Left ventricle myocardium inferior (tissue), 1 donor: ENCODE measurements at places on chromosomes 3 and 15. TPM values are rescaled to one million over a fixed set of nuclear protein-coding genes. Genes with fewer than 3 reads are reported as not detected.

GRCh38 chr15:31077941-31078340, 23.6 kb downstream of the TRPM1 start:
- no peaks in the 10 kb centered on the region for H3K36me3 ChIP-seq
- no peak overlapping the region for H3K4me3 ChIP-seq
- H3K27ac ChIP-seq, result no peak overlapping the region
- peaks cover 21% of the 10 kb centered on the region for H3K4me1 ChIP-seq
- H3K27me3 ChIP-seq, result peaks cover 10% of the 10 kb centered on the region

DNA sequence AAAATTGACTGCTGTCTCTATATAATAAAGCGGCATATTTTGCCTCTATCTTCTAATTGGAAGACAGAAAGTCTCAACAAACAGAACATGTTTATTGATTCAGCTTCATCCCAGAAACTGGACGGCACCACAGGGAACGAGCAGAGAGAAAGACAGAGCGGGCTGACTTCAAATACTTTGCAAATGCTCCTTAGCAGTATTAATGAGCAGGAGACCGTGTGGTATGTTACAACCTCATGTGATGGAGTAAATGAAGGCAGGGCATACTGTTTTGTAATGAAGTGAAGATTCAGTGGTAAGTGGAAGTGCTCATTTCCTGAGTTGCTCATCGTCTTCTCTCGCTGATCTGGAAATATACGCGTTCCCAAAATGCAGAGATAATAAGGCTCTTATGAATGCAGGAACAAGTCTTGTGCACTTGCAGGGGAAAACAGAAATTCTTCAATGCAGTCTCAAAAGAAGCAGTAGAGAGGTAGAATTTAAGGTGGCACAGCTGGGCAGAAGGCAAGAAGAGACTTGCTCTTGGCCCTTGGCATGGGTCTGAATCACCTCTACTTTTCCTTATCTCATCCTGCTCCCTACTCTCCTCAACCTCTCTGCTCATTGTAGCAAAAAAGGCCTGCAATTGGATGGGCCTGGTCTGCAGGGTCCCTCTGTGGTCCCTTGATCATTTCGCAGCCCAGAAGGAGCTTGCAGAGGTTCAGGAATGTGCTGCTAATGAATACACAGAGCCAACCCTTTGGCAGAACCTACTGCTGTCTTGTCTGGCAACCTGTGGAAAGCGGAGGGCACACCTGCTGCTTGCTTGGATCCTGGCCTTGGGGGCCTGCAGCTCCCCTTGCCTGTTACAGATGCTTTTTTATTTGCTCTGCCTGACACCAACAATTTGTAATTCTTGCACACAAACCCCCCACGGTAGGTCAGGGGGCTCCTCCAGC, 604.9 kb upstream of the CFAP20DC start:
- peak overlapping the region; percentile 33 for H3K27ac ChIP-seq
- H3K4me3 ChIP-seq, result no peak overlapping the region
- no peaks in the 10 kb centered on the region for H3K36me3 ChIP-seq
- H3K27me3 ChIP-seq, result no peaks in the 10 kb centered on the region
- H3K4me1 ChIP-seq, result peaks cover 14% of the 10 kb centered on the region

- no peak overlapping the region for H3K4me3 ChIP-seq
- no peak overlapping the region for H3K27ac ChIP-seq
- no peaks in the 10 kb centered on the region for H3K4me1 ChIP-seq
- H3K36me3 ChIP-seq, result no peaks in the 10 kb centered on the region
Observed at GRCh38 chr3:180698760-180699270, 19.5 kb upstream of the CCDC39 start.

- no peak for DNase-seq
- no peaks in the 10 kb centered on the region for H3K36me3 ChIP-seq
- no peak overlapping the region for H3K4me3 ChIP-seq
- H3K27ac ChIP-seq, result peak overlapping the region; percentile 71
- H3K27me3 ChIP-seq, result no peaks in the 10 kb centered on the region
Observed at GRCh38 chr3:20074226-20075063, 34.2 kb downstream of the KAT2B start.

DNA sequence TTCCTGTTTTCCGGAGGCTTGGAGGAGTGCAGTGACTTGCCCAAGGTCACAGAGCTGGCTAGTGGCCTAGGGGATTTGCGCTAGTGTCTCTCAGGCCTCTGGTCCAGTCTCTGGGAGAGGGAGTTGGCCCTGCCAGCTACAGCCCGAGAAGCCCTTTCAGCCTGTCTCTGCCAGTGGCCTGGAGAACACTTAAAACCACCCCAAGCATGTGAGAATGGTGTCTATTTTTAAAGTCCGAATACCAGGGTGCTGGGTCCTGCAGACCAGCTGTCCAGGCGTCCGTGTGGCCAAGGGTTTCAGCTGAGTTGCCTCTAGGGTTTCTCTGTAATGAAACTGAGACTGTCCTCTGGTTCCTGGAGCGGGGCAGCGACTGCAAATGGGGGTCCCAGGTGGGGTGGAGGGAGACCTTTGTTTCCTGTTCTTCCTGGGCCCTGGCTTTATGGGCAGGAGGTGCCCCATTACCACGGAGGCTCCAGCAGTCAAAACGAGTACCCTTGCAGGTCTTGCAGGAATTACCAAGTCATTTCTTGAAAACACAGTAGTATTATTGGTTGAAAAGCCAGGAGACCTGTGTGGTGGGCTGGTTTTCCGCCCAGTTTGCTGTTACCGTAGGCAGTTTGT, 2.2 kb downstream of the CAND2 start:
- H3K27me3 ChIP-seq, result no peaks in the 10 kb centered on the region
- peaks cover 44% of the 10 kb centered on the region for H3K4me1 ChIP-seq
- peaks cover 5% of the 10 kb centered on the region for H3K36me3 ChIP-seq
- DNase-seq, result peak; percentile 63
- H3K27ac ChIP-seq, result peak overlapping the region; percentile 95

DNA sequence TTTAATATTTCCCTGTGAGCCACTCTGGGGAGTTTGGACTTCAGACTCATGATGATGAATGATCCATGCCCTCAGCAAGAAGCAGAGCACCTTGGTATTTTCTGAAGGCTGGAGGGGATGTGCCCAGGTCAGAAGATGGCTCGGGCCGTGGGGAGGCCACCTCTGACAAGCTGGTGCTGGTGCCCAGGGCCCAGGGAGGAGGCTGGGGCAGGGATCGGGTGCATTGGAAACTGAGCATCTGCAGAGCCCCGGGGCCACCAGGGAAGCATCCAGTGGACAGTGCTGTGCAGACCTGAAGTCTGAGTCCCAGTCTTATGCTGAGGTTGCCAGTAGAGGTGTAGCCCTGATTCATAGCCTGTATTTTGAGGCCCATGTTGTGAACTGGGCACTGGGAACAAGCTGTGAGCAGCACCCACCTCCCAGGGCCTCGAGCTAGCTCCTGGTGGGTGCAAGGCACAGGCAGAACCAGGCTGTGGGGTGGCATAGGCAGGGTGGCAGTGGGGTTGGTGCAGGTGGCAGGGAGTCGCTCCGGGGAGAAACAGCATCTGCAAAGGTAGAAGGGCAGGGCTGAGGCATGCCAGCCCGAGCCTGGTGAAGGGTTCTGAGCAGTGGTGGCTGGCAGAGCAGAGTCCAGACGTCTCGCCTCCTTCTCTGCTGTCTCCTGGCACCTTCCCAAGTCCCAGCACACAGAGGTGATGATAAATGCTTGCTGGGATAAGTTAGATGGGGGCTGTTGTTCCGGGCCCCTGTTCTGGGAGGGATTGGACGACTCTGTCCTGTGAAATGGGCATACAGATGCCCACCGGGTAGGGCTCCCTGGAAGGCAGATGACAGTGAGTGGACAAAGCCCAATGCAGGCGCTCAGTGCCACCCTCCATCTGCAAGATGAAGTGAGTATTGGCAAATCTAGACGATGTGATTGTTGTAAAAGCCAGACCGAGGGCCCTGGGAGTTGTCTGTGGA, 10.6 kb downstream of the DNAJB8 start:
- no peaks in the 10 kb centered on the region for H3K4me1 ChIP-seq
- peaks cover 51% of the 10 kb centered on the region for H3K27me3 ChIP-seq
- no peak for DNase-seq
- H3K36me3 ChIP-seq, result no peaks in the 10 kb centered on the region
- H3K27ac ChIP-seq, result no peak overlapping the region
- no peak overlapping the region for H3K4me3 ChIP-seq

FRMD5 gene
- total RNA-seq, result 62.4 TPM

DNA sequence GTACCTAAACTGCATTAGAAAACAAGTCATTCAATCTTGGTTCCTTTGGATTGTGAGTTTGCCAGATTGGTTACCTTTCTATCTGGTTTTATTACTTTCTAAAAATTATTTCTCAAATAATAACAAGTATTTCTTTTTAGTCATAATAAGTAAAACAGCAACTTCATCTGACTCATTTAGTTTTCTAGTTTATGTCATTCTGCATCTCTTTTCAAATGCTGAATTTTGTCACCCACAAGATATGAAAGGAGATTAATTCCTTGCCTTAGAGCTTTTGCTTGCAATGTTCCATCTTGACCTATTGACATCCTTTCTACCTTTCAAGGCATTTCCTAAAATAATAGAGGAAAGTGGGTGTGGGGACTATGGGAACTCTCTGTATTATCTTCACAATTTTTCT, 253.6 kb upstream of the PEX5L start:
- no peaks in the 10 kb centered on the region for H3K4me1 ChIP-seq
- DNase-seq, result no peak
- H3K27ac ChIP-seq, result no peak overlapping the region
- H3K4me3 ChIP-seq, result no peak overlapping the region
- H3K27me3 ChIP-seq, result peaks cover 7% of the 10 kb centered on the region
- no peaks in the 10 kb centered on the region for H3K36me3 ChIP-seq

SPINK8 gene
- total RNA-seq, result not detected

- H3K4me3 ChIP-seq, result no peak overlapping the region
- H3K4me1 ChIP-seq, result peaks cover 19% of the 10 kb centered on the region
- no peak for DNase-seq
- no peak overlapping the region for H3K27ac ChIP-seq
- H3K36me3 ChIP-seq, result peaks cover 97% of the 10 kb centered on the region
- no peaks in the 10 kb centered on the region for H3K27me3 ChIP-seq
Observed at GRCh38 chr3:179589143-179589542, 15.3 kb downstream of the MRPL47 start.

DNA sequence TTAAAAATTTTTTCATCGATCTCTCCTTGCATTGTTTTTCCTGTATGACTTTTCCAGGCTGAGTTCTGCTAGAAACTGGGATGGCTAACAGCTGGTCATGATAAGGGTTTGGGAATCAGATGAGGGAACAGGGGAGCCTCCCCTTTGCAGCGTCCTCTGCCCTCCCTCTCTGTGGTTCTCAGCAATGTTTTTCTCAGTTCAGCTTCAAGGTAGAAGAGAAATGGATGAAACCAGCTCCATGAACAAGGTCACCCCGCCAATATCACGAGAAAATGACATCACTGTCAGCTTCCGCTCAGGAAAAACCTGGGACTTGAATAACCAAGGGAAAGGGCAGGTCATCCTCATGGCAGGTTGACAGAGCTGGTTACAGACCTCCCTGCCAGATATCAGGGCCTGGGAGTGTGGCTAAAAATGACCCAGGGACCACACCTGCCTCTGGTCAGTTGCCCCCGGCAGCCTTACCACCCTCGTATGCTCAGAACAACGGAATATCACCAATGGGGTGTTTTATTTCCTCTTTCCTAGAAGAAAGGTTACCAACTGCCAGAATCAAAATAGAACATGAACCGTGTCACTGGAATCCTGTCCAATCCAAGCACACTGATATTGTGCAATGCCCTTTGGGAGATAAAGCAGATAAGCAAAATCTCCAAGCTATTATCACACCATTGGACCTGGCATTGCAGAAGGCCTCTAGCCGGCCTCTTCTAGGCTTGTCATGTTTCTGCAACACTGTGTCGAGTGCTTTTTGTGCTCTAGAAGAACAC, 26.1 kb downstream of the LSM3 start:
- H3K4me1 ChIP-seq, result peaks cover 25% of the 10 kb centered on the region
- H3K36me3 ChIP-seq, result peaks cover 3% of the 10 kb centered on the region
- DNase-seq, result no peak
- peaks cover 10% of the 10 kb centered on the region for H3K27me3 ChIP-seq
- H3K4me3 ChIP-seq, result no peak overlapping the region

ARPIN gene
- 11.4 TPM for total RNA-seq

- H3K4me1 ChIP-seq, result no peaks in the 10 kb centered on the region
- H3K4me3 ChIP-seq, result no peak overlapping the region
- no peak overlapping the region for H3K27ac ChIP-seq
- peaks cover 14% of the 10 kb centered on the region for H3K36me3 ChIP-seq
- no peak for DNase-seq
- no peaks in the 10 kb centered on the region for H3K27me3 ChIP-seq
Observed at GRCh38 chr3:112230033-112230432, 64.0 kb downstream of the SLC9C1 start.

- peak overlapping the region; percentile 70 for H3K27ac ChIP-seq
- H3K4me1 ChIP-seq, result peaks cover 69% of the 10 kb centered on the region
- DNase-seq, result no peak
- no peaks in the 10 kb centered on the region for H3K27me3 ChIP-seq
- no peaks in the 10 kb centered on the region for H3K36me3 ChIP-seq
- H3K4me3 ChIP-seq, result peak overlapping the region; percentile 12
Observed at GRCh38 chr3:146536681-146537080, 7.7 kb downstream of the PLSCR1 start.

DNA sequence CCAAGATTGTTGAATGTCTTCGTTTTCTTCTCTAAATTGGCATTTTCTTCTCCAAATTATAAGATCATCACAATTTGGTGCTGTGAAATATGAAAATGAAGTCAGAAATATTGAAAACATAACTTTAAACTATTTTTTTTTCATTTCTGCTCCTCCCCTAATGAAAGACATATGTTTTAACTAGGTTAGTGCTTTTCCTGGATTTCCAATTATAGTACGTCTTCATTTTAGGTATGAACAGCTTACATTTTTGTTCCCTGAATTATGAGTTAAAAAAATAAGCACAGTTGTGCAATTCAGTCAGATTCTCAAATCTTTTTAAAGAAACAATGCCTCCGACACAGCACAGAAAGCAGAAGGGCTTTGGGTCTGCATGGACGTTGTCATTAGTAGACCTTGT, 83.5 kb upstream of the CFAP20DC start:
- H3K27ac ChIP-seq, result no peak overlapping the region
- H3K4me1 ChIP-seq, result no peaks in the 10 kb centered on the region
- no peaks in the 10 kb centered on the region for H3K27me3 ChIP-seq
- DNase-seq, result no peak

DNA sequence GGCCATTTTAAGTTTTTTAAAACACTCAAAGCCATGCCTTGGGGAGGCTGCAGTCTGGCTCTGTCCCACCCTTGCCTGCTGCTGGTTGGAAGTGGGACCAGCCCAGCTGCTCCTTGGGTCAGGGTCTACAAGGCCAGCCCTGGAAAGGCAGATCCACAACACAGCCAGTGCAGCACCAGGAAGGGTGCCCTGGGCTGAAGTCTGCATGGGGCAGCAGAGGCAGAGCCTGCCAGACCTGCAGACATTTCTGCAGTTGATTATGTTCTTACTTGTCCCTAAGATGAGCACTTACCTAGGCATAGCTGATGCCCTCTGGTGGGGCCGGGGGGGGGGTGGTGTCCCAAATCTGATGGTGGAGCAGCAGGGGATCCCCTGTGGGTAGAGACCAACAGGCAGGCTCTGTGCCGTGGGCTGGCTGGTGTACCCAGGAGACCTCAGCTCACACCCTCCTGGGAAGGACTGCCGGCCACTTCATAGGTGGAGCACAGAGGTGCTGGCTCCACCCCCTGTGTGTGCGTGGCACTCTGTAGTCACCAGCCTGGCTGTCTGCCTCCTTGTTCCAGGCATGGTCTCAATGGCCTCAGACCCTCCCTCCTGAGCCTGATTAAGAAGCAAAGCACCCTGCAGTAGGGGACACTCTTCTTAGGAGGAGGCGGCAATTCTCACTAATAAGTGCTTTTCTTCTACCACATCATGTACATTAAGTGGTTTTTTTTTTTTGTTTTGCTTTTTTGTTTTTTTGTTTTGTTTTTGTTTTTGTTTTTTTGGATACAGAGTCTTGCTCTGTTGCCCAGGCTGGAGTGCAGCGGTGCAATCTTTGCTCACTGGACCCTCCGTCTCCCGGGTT, 97.4 kb upstream of the KLF13 start:
- no peak overlapping the region for H3K4me3 ChIP-seq
- peaks cover 13% of the 10 kb centered on the region for H3K4me1 ChIP-seq
- DNase-seq, result no peak
